NCI-H1694 treated with DMSO at 0.1 percent for 48 hours (cell line): ENCODE measurements at places on chromosomes 1 and 21.

DNA sequence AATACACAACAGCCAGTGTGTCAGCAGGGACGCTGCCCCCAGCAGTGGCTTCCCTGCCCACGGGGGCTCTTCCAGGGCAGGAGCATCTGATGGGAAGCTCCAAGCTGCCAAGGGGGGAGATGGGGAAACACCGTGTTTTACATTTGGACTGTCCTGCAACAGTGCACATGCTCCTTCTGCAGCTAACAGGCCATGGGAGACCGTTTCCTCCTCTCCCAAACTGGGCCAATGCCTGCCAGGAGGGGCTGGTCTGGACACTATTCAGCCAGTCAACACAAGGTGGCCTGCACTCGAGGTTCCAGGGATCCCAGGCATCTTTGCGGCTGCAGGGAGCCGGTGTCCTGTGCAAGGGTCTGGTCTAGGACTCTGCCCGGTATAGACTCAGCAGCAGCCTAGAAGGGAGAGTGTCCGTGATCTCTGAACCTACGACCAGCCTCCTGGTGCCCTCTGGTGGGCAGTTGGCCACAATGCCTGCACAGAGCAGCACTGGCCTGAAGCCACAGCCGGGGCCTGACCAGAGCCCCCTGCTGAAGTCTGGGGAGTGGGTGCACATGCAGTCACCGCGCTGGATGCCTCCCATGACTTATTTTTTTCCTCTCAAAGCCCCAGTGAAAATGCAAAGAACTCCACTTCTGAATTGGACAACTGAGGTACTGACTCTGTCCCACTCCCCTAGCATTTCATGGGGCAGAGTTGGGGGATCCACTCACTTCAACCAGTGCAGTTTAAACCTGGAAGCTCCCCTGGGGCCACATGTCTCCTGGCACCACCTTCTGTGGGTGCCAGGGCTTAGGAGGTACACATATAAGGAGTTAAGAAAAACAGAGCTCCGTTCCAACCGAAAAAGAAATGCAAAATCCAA lies 33.3 kb downstream of the RCC2 start:
- DNase-seq = no peak

DNA sequence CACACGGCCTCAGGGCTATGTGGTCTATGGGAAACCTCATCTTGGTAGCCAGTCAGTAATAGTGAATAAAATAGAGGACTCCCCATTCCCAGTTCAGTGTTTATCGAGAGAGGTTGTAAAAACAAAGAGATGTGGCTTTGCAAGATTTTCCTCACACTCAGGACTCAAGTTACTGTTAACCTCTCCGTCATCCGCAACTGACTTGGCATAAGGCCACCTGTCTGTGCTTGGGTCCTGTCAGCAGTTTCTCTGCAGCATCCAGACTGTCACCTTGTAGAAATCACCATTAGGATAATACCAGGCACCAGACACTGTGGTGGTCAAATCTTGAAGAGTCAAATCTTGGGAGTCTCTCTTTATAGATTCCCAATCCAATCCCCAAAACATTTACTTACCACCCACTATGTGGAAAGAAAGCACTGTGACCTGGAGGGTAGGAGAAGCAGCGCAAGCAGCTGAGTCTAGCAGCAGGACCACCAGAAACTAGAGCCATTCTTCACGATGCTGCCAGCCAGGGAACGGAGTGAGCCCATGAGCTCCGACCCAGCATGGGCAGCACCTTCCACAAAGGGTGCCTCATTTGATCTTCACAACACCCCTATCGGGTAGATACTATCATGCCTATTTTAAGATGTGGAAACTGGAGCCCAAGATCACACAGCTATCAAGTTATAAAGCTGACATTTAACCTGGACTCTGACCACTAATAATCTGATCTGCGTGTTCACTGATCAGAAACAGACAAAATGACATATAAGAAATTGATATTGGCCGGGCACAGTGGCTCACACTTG lies 5.6 kb upstream of the GPR25 start:
- DNase-seq = no peak

- DNase-seq = no peak
Observed at GRCh38 chr1:115445090-115445489, 107.0 kb upstream of the NGF start.

GRCh38 chr1:24754229-24754628 lies 9.0 kb downstream of the CLIC4 start:
- DNase-seq = no peak

DNA sequence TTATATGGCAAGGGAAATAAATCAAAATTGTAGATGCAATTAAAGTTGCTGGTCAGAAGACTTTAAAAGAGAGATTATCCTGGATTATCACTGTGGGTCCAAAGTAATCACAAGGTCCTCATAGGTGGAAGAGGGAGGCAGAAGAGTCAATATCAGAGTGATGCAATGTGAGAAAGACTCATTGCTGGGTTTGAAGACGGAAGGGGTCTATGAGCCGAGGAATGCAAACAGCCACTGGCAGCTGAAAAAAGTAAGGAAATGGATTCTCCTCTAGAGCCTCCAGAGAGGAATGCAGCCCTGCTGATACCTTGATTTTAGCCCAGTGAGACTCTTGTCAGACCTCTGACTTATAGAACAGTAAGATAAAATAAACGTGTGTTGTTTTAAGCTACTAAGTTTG lies 59.8 kb upstream of the MUTYH start:
- DNase-seq = no peak
